ENCODE measurements at places on chromosomes 13 and 19.
A peak's percentile ranks its signal among the peaks of the same experiment; 100 is the strongest.

- DNase-seq: no peak
These were observed 25.3 kb downstream of the POMP start for GRCh38 chr13:28684257-28684656.

DNA sequence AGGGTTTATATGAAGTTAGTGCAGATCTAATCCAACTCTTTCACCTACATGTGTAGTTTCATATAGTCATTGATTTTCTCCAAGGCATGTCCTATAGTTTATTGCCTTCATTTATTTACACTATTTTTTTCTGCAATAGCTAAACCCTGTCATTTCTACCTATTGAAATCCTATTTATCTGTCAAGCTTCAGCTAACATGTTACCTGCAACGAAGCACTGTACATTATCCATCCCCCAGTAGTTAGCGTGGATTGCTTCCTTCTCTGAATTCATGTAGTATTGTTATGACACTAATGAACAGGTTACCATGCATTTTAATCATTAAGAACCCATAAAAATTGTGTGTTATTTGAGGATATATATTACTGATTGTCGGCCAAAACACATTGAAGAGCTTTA, 742.9 kb upstream of the PCDH20 start:
- no peak for DNase-seq

DNA sequence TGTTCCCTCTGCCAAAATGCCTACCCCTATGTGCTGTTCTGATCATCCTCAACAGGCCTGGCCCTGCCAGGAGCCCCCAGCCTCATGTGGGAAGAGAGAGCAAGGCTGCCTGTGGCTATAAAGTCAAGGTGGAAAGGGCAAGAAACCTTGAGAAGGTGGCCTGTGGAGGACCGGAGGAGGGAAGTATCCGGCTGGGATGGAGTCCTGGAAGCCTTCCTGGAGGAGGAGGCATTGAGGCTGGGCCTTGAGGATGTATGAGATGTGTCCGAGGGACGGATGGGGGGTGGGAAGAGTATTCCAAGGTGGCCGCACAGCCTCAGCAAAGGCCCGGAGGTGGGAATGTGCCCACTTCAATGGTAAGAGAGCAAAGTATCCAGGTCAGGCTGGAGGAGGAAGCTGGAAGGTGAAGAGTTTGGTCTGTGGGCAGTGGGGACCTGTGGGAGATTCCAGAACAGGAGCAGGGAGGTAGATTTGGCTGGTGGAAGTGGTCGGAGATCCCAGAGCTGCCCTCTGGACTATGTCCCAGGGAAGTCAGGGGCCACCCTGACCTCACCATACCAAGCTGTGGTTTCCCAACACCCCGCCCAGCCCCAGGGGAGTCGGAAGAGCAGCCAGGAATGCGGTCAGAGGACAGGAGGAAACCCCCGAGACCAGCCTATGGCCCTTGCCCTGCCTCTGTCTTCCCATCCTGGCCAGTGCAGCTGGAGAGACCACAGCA, 3.0 kb upstream of the PLIN4 start:
- DNase-seq: no peak

DNA sequence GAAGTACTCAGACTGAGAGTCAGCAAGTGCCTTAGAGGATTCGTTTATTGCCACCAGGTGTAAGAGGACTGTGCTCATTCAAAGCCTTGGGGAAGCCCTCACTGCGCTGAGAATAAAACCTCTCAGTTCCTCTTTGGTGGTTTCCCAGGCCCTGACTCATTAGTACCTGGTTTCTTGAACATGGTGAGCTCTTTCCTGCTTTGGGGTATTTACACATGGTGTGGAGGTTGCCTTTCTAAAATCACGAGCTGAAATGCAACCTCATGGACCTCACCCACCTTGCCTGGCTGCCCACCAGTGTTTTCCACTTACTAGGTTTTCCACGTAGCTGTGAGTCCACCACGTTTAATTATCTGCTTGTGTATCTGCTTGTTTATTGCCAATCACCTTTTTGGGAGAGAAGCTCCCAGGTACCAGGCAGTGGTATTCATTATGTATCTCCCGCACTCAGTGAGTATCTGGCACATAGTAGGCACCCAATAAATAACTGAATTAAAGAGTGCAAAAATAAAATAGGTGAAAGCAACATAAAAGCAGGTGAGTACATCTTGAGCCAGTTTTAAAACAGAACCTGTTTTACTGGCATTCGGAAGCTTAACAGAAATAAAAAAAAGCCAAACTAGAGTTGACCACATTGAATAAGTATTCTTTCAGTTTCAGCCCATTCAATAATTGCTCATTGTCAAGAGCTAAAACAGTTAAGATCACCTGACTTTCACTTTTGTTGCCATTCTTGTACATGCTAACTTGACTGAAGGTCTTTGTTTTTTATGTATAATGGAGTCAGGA, 533.0 kb downstream of the MYO16 start:
- DNase-seq: no peak

DNA sequence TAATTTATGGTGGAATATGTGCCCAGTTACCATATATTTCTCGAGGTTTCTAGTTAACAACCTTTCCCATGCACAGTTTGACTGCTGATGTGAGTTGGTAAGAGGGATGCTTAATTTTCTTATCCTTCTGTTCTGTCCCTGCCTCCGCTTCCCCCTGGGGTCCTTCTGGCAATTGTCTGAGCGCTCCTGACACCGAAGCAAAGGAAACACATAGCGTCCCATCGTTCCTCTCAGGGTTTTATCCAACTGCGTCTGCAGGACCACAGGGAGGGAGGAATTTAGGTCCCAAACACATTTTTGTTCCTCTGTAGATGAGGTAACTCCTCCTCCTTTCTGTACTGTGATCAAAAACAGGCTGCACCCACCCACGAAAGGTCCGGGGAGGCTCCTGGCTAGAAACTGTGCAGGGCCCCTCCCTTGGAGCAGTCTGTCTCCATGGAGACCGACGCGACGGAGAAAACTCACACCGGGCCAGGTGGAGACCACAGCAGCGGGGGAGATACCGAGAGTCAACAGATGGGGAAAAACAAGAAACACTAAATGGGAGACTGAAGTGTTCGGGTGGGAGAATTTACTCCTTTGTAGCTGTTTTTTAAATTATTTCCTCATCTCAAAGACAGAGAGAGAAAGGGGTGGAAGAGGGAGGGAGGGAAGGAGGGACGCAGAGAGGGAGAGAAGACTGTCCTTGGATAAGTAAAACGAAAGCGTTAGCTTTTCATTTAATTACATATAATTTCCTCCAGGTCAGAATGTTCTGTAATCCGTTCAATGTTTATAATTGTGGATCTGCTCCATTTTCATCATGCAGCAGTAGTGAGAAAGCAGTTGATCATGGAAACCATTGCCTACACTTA, 191.8 kb upstream of the NBEA start:
- peak; percentile 46 for DNase-seq

DNA sequence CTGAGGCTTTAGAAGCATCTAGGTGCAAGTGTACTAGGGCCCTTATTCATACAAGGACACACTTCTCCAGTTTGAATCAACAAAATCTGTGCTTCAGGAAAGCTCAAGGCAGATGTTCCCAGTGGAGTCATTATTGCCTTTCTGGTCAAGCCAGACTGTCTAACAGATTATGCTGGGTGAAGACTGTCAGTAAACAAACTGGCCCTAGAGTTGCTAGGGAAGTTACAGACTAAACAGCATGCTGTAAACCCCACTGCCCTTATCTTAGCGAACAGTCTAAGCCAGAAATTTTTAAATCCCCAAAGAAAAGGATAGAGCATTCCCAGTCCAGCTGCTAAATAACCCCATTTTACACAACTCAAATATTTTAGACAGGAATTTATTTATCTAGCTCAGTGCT, 1701.3 kb upstream of the PRR20A start:
- no peak for DNase-seq

DNA sequence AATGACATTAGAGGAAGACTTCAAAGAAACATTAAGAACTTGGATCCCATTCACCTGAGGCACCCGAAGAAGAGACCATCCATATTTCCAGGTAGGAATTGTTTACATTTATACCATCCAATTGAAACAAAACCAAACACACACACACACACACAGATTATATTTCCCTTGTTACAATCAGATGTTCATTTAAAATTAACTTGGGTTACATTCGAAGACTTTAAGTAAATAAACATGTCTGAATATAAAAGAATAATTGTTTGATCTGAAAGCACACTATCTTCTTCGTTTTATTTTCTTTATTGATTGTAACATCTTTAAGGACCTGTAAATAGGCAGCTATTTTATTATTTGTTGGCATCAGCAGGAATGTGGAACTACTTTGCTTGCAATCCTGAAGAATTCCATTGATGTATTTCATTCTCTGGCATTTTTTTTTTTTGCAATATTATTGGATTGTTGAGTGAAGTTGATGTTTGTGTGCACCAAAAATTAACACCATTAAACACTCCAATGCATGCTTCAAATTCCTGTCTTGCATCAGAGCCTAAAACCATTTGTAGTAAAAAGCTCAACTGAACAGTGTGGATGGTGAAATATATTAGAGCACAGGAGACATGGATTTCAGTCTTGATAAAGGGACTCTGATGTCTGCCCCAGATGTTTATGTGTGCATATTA, 85.3 kb upstream of the FRY start:
- DNase-seq: no peak

GRCh38 chr19:45403272-45403671, 1.6 kb downstream of the PPP1R13L start:
- no peak for DNase-seq

GRCh38 chr13:106918557-106918860, 350.6 kb upstream of the ARGLU1 start:
- DNase-seq: no peak

GRCh38 chr13:19864024-19864745, 736 bp upstream of the ZMYM5 start:
- no peak for DNase-seq

- DNase-seq: peak; percentile 76
These were observed 22.1 kb downstream of the PLEKHF1 start for GRCh38 chr19:29687244-29687896.

GRCh38 chr13:91162180-91162579, 185.3 kb upstream of the MIR17HG start:
- DNase-seq: no peak

DNA sequence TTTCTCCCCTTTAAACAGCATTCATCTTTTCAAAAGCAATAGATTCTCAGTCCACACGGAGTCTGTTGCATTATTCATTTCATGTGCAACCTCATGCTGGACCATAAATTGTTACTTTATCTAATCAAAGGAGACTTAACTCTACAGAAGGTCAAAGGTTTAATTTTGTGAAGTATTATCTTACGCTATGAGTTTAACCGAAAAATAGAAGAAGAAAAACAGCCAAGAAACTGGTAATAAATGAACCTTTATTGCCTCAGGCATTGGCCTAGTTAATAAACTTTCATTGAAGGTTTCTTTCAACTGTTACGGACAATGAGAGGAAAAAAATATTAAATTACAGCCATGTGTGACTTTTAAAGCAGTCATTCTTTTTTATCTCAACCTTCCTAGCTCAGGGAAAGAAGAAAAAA, 223.6 kb downstream of the DACH1 start:
- DNase-seq: no peak

- no peak for DNase-seq
These were observed 51.3 kb upstream of the LSM14A start for GRCh38 chr19:34120846-34121639.

DNA sequence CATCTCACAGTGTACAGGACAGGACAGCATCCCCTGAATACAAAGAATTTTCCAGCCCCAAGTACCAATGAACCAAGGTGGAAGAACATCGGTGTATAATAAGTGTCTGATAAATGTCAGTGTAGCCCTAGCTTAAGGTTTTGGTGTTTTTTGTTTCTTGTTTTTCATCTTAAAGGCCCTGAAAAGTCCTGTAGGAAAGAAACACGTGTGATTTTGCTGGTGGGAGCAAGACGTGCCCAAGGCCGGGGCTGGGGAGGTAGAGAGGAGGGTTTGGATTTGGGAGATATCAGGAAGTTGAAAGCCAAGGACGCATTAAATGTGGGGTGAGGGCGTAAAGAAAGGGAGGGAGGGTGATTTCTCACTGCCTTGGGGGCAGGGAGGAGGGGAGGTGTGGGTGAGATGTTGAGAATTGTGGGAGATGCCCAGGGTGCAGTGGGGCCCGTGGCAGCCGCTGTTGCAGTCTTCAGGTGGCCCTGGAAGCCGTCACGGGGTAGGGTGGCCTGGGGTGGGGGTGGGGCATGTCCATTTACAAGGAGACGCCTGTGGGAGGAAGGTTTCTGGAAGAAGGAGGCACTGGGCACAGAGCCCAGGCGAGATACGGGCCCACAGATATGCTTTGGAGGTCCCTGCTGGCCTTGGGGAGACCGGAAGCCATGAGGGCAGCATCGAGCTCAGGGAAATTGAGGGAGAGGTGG, 6.7 kb downstream of the CAMSAP3 start:
- DNase-seq: no peak

DNA sequence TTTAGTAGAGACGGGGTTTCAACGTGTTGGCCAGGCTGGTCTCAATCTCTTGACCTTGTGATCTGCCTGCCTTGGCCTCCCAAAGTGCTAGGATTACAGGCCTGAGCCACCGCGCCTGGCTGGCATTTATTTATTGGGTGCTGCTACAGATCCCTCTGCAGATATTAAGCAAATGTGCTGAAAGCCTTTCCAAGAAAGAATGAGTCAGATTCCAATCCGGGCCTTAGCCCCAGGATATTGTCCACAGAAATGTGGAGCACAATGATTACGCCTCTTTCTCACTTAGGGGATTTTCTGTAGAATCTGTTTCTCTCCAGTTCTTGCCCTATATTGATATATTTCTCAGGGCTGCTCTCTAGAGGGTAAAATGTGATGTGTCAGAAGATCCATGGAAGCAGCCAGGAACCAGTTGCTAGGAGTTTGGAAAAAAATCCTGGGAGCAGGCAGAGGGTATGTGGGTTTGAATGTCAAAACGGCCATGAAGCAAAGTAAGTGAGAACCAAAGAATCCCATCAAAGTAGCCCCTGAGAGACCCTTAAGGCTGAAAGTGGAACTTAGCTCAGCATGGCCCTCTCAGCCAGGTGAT, 24.8 kb upstream of the IGFL4 start:
- no peak for DNase-seq

- no peak for DNase-seq
These were observed 27.3 kb upstream of the SPATA13 start for GRCh38 chr13:24133021-24133795.

DNA sequence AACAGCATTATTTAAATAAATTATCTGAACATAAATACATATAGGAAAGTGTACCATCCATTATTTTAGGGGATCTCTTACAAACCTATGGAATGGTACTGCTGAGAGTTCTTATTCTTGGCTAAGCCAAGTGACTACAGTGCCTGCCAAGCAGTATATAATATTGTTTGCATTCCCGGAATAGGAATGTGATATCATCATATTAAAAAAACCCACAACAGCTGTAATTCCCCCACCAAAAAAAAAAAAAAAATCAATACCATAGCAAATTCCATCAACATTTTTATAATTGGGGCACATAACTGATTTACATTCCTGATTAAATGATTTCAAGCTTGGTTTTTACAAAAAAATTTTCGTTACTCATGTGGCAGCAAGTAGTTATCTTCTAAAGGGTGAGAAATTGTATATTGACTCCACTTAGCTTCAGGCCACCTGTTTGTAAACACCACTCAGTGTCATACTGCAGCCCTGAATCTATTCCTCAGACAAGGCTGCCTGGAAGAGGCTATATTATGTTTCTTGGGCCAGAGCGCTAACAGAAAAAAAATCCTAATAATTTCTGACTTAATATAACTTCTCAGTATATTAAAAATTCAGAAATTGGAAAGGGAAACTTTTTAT, 278.1 kb downstream of the DNAJC15 start:
- DNase-seq: no peak

- DNase-seq: peak; percentile 100
These were observed at the start of gene COLGALT1 for GRCh38 chr19:17555480-17555928. TSS of gene COLGALT1 (plus strand) at chr19:17555649. CDS start at chr19:17555714, 65 bp downstream.

GRCh38 chr19:1106841-1107660, 3.3 kb downstream of the GPX4 start:
- DNase-seq: no peak

- no peak for DNase-seq
These were observed 2.0 kb downstream of the LRCH1 start for GRCh38 chr13:46554951-46555350.

Data from posterior cingulate gyrus (tissue), 11 donors.